ENCODE measurements at places on chromosomes 12 and 14.

DNA sequence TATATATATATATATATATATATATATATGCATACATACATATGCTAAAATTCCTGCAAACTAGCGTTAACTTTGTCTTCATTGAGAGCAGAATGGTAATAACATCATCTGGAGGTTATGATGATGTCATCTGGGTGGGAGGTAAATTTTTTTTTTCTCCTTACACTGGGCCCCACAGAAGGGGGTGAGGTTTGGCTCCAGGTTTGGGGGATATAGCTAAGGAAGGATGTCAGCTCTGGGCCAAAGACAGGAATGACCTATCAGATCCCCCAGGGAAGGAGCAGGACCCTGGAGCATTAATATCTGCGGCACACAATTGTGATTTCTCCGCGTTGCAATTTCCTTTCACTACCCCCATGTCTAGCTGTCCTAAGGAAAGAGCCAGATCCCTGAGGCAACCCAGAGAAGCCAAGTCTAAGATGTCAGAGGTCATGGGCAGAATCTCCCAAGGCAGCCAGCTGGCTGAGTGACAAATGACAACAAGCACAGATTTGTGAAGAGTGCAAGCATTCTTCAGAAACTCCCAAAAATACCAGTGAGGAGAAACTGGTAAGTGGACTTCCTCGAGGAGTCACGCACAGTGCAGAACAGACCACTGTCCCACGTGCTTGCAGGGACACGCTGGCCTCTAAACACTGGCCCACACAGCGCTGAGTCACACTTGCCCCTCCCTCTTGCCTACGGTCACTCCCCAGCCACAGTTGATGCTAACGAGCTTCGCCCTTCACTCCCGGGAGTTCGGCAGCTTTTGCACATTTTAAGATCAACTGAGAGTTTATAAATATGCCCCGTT, 9.9 kb downstream of the UBC start:
- DNase-seq = peak; percentile 71

- DNase-seq = no peak
Observed at GRCh38 chr12:19830446-19830845, 391.2 kb downstream of the AEBP2 start.

DNA sequence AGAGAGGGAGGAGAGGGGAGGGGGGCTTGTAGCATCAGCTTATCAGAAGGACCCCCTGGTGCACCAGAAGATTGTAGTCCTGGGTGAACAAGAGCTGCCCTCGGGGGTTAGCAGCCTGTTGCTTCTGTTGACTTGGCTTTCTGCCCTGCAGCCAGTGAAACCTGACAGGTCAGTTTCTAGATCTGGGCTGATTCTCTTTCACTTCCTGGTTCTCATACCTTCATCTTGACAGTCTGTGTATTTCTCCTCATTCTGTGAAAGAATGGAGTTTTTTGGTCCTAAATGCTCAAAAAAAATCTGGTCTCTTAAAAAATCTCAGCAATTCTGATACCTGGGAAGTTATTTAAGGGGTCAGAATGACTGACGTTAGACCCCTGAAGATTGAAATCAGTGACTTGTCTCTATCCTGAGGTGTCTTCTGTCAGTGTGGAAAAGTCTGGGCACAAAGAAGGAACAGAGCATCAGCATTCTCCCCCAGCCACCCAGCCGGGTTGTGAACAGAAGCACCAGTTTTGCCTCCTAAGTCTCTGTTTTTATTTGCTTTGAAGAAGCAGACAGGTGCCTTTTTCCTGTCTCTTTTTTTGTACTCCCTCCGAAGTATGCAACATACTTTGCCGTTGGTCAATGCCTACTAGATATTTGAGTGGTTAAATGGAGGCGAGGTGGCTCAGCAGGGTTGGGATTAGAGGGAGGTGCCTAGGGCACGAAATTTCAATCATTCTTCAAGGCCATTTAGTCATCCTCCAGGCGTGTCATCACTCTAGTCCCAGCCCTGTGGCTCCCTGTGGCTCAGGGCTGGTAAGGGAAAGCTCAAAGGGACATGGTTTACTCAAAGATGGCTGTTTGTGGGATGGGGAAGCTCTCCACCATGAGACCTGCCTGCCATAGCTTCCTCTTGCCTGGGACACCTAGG, 24.0 kb downstream of the TTC9 start:
- peak; percentile 54 for DNase-seq

- DNase-seq = no peak
Observed at GRCh38 chr14:32150392-32150791, 51.5 kb upstream of the RNU6-7 start.

- DNase-seq = no peak
Observed at GRCh38 chr12:42208574-42208973, 29.5 kb downstream of the YAF2 start.

DNA sequence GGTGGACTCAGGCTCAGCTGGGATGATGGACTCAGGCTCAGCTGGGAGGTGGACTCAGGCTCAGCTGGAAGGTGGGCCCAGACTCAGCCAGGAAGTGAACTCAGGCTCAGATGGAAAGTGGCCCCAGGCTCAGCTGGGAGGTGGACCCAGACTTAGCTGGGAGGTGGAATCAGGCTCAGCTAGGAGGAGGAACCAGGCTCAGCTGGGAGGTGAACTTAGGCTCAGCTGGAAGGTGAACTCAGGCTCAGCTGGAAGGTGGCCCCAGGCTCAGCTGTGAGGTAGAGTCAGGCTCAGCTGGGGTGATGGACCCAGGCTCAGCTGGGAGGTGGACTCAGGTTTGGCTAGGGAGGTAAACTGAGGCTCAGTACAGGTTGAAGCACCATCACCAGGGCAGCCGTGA, 21.8 kb upstream of the C14orf180 start:
- no peak for DNase-seq

DNA sequence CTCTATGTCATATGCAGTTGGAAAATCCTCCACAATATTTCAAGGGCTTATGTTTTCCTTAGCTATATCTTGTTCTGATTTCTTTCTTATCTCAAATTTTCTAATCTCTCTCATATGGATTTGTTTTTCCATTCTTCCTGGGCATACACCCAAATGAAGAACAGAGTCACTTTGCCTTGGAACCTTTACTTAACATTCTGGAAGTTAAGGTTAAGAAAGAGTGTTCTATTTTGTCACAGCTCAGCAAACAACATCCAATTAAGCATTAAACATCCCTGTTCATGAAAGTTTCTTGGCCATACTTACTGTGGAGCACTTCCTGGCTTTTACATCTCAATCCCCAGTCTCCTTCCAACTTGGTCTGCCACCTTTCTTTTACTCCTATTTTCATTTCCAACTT, 5.3 kb downstream of the NAV3 start:
- no peak for DNase-seq

Measured in MV-4-11 (cell line).